NK-92 treated with Interleukin-12 subunit alpha and Interleukin-12 subunit beta, amount 100 ng/mL, for 24 hours (cell line): ENCODE measurements at places on chromosomes 2 and 18.

- no peak for DNase-seq
Observed at GRCh38 chr2:20609349-20609994, 41.4 kb downstream of the HS1BP3 start.

DNA sequence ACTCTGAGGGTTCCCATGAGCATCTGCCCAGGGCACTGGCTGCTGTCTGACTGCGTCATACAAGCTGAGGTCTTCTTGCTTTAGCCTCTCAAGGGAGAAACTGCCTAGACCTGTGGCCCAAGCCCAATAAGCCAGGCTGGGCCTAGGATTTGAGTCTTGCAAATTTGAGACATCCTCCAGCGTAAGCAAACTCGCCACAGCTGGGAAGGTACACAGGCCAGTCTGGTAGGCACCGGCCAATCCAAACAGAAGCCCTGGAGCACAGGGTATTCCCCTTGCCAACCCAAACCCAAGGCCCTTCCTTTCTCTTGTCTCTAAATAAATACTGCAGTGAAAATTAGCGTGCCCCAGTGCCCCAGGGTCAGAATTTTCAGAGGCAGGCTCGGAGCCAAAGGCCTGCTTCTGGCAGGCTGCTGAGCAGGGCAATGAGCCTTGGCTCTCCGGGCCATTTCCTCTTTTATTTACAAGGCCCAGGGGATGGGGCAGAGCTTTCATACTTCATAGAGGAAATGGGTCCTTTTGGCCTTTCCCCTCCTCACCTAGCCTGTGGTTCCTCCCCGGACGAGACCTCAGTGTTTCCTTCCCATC, 33.3 kb downstream of the POLR1A start:
- no peak for DNase-seq

- no peak for DNase-seq
Observed at GRCh38 chr2:25528173-25528572, 145.2 kb downstream of the DTNB start.

GRCh38 chr2:165572151-165572550, 102.7 kb downstream of the CSRNP3 start:
- DNase-seq: no peak

DNA sequence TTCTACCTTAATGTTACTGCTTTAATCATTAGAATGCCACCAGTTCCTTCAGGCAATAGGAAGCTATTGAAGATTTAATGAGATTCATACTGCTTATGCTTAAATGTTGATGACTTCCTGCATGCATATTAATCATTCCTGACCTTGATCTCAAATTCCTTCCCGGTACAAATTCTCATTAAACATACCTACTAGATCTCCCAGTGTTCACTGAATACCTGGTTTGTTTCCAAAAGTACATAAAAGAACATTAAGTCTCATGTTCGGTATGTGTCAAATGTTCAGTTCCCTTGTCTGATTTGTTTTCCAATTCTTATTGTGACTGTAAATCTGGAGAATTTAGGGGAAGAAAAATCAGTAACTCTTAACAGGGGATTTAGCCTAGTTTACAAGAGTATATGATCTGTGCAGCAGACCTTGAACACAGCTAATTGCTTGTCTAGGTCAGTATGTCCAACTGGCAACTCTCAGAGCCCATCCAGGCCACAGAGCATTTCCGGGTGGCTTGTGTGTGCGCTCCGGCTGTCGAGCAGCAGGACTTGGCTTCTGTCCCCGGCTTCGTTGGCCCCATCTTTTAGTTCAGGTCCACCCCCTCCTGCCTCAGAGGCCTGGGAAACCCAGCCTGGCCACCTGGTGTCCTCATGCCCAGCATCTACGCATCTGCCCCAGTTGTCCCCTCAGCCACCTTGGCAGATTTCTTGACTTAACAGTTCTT, 13.1 kb downstream of the METAP1D start:
- DNase-seq: no peak

DNA sequence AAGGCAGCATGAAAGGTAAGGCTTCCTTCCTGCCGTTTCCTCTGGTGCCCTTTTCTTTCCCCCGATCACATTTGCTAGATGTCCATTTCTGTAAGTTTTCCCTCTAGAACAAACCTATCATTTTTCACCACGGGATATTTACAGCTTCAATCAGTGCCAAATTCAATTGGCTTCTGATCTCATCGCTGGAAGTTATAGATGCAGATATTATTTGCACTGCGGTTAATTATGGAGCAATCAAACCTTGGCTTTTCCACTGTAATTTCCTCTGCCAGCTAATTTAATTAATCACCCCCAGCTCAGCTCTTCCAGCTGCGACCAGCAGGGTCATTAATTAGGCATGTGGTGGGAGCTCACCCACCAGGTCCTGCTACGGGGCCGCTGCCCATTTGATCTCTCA, 86.1 kb downstream of the GBX2 start:
- DNase-seq: no peak
